Subcutaneous adipose tissue (tissue), 4 donors: ENCODE measurements at places on chromosomes 1 and 21. TPM values are rescaled to one million over a fixed set of nuclear protein-coding genes. Genes with fewer than 3 reads are reported as not detected.

NR0B2 gene
- total RNA-seq = not detected

INAVA gene
- total RNA-seq = not detected

CDC42 gene
- total RNA-seq = 205 TPM

SYTL1 gene
- not detected for total RNA-seq

SDF4 gene
- total RNA-seq = 108 TPM

PADI3 gene
- not detected for total RNA-seq

DENND2D gene
- total RNA-seq = 30.2 TPM

RHEX gene
- total RNA-seq = 5.7 TPM

HENMT1 gene
- 7.5 TPM for total RNA-seq

SLFNL1 gene
- 0.44 TPM for total RNA-seq

NEK2 gene
- 0.68 TPM for total RNA-seq

ARHGAP29 gene
- 106 TPM for total RNA-seq
